ENCODE measurements at places on chromosomes 2 and 18.

GRCh38 chr2:168457190-168457895, 1.3 kb downstream of the CERS6 start:
- H3K36me3 ChIP-seq = no peaks in the 10 kb centered on the region
- peaks cover 44% of the 10 kb centered on the region for H3K4me1 ChIP-seq
- H3K27ac ChIP-seq = peak overlapping the region; percentile 87
- DNase-seq = peak; percentile 35

DNA sequence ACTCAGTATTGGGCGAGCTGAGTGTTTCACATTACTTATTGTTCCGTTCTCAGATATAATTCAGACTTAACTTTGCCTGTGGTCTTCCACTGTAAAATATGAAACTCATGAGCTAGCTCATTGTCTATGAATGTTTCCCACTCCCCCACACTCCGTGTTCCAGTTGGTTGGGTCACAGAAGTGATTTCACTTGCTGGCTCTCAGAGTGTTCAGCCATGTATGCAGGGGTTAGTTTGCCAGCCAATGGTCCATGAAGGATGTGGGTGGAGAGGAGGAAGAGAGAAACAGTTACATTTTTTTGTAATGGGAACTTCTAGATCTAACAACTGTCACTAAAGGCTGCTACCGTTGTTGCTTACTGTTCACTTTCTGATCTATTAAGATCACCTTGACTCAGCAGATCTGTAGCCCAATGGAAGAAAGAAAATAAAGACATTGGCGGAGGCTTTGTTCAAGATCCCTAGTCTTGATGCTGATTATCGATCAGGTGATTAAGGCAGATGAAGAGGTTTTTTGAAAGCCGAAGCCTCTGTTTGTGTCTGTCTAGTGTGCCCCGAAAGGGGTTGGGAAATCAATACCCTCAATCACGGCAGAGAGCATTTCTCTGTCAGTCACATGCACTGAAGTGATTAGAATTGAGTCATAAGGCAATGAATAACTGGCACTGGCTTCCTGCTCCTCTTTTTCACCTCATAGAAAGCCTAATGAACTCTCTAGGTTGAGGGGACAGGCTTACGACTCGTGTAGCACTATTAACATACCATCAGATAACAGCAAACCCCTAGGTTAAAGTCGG, 279.7 kb upstream of the FIGN start:
- H3K4me3 ChIP-seq = no peak overlapping the region
- H3K36me3 ChIP-seq = no peaks in the 10 kb centered on the region
- DNase-seq = no peak
- no peaks in the 10 kb centered on the region for H3K27me3 ChIP-seq
- H3K4me1 ChIP-seq = no peaks in the 10 kb centered on the region
- H3K27ac ChIP-seq = no peak overlapping the region

GRCh38 chr2:142724186-142724585, 153.3 kb upstream of the KYNU start:
- H3K27ac ChIP-seq = no peak overlapping the region
- H3K4me1 ChIP-seq = no peaks in the 10 kb centered on the region
- H3K27me3 ChIP-seq = no peaks in the 10 kb centered on the region
- no peak overlapping the region for H3K4me3 ChIP-seq
- no peak for DNase-seq

- peaks cover 26% of the 10 kb centered on the region for H3K4me1 ChIP-seq
- no peaks in the 10 kb centered on the region for H3K27me3 ChIP-seq
- peak overlapping the region; percentile 98 for H3K27ac ChIP-seq
- DNase-seq = peak; percentile 66
These were observed 16.9 kb upstream of the ZCCHC2 start for GRCh38 chr18:62505669-62506494.

DNA sequence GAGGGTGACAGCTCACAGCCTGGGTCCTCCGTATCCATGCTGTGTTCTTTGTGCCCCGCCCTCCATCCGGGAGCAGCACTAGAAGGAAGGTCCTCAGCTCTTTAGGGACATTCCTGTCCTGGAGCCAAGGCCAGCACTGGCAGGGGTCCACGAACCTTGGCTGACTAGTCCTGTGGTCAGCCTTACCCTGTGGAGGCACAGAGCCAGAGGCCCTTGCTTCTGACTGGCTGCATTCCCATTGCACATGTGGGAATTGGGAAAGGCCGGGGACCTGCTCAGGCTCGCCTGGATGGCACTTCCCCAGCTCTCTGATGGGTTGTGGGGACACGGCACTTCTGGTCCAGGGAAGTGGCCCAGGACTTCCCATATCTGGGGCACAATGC, 24.9 kb upstream of the RHOB start:
- no peak for DNase-seq
- H3K4me3 ChIP-seq = no peak overlapping the region
- H3K4me1 ChIP-seq = peaks cover 16% of the 10 kb centered on the region
- peaks cover 7% of the 10 kb centered on the region for H3K27me3 ChIP-seq

DNA sequence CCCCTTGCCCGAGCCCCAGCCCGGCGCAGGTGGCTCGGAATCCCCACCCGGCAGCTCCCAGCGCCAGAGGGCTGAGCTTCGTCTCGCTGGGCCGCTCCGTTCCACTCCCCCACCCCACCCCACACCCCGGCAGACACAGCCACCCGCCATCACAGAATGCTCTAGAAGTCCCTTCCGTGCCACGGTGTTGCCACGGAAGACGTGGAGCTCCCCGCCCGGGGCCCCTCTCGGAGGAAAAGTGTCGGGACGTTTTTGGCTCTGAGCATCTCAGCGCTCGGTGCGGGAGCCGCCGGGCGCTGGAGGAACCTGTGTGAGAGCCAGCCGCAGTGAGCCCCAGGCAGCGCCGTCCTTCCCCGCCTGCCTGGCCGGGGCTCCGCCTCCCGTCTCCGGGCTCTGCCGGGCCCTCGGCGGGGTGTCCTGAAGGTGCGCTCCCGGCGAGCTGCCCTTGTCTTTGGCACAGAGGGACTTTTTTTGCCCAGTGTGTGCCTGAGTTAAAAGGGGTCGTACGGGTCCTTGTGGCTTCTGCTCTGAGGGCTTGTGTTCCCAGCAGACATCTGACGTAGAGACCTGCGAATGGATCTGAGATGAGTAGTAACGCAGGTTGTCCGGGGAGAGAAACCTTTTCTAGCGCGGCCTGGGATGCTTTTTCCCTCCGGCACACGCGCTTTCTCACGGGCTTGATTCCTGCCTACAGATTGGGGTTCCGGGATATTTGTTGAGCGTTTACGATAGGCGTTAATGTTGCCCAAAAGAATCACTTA, 1.8 kb downstream of the ZCCHC2 start:
- H3K27ac ChIP-seq = peak overlapping the region; percentile 98
- peaks cover 32% of the 10 kb centered on the region for H3K4me1 ChIP-seq
- DNase-seq = peak; percentile 74
- H3K27me3 ChIP-seq = no peaks in the 10 kb centered on the region

DNA sequence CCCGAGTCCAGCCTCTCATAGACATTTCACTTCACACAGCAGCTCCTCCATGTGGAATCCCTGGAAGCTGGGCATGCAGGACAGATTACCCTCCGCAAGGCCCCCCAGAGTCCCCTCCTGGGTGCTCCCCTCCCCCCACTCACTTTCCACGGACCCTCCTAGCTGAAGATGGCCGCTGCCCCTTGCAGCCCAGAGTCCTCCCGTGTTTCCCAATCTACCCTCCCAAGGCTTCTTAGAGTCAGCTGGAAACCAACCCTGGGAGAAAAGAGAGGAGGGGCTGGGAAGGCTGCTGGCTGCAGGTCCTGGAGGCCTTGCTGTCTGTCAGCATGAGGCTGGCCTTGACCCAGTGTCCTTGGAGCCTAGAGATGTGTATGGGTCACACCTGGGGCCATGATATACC, 49.0 kb upstream of the HAAO start:
- no peaks in the 10 kb centered on the region for H3K27me3 ChIP-seq
- no peak overlapping the region for H3K27ac ChIP-seq
- H3K4me3 ChIP-seq = no peak overlapping the region
- no peak for DNase-seq
- H3K4me1 ChIP-seq = no peaks in the 10 kb centered on the region

DNA sequence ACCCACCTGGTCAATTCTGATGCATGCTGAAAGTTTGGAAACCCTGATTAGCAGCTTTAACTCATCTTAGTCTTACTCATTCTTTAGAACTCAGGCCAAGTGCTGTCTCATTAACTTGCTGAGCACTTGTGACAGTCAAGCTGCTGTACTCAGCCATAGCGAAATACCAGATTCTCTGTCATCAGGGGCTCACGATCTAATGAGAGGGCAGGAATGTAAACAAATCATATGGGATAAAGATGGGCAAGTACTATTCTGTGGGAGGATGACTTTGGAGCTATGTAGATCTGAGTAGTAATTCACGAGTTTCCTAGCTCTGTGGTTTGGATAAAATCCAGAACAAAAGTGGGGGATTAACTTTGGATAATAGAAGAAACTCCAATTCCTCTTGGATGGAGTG, 376.6 kb downstream of the HRH4 start:
- H3K4me3 ChIP-seq = no peak overlapping the region
- no peak overlapping the region for H3K27ac ChIP-seq
- no peaks in the 10 kb centered on the region for H3K4me1 ChIP-seq
- H3K36me3 ChIP-seq = no peaks in the 10 kb centered on the region
- no peak for DNase-seq
- H3K27me3 ChIP-seq = no peaks in the 10 kb centered on the region

- DNase-seq = no peak
- H3K27ac ChIP-seq = no peak overlapping the region
- H3K4me3 ChIP-seq = no peak overlapping the region
- no peaks in the 10 kb centered on the region for H3K27me3 ChIP-seq
These were observed 41.0 kb downstream of the POLE4 start for GRCh38 chr2:74999468-74999867.

DNA sequence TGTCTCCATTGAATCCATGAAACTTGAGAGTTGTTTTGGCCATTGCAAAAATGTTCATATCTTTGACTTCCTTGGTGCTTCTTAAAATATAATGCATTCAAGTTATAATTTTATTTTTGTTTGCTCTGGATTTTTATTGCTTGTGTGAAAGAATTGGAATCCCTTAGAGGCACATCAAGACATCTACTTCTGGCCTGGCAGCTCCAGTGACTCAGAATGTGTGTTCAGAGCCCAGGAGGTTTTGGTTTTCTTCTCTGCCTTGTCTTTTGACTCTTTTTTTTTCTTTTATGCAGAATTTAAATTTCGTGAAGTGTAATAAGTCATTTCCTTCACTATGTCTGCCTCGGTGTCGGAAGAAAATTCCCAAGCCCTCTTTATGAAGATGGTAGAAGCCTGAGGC, 180.2 kb downstream of the LTBP1 start:
- no peaks in the 10 kb centered on the region for H3K36me3 ChIP-seq
- no peak overlapping the region for H3K27ac ChIP-seq
- peaks cover 11% of the 10 kb centered on the region for H3K27me3 ChIP-seq
- no peak overlapping the region for H3K4me3 ChIP-seq
- DNase-seq = no peak
- no peaks in the 10 kb centered on the region for H3K4me1 ChIP-seq

GRCh38 chr2:120209427-120210269, 13.6 kb downstream of the TMEM185B start:
- DNase-seq = no peak
- no peaks in the 10 kb centered on the region for H3K36me3 ChIP-seq
- H3K4me1 ChIP-seq = peaks cover 4% of the 10 kb centered on the region

DNA sequence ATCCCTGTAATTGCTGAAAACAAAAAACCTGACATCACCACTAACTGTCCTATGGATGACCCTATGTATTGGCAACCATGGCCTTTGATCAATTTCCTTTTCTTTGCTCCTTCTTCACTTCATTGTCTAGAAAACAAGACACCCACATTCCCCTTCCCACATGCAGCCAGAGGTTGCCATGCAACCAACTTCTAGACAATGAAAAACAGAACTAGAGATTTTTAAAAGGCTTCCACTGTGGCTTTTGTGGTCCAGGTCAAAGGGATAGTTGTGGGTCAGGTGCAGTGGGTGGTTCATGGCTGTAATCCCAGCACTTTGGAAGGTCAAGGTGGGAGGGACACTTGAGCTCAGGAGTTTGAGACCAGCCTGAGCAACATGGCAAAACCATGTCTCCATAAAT, 139.3 kb upstream of the DOK6 start:
- no peak for DNase-seq
- no peak overlapping the region for H3K4me3 ChIP-seq
- no peaks in the 10 kb centered on the region for H3K36me3 ChIP-seq
- no peaks in the 10 kb centered on the region for H3K27me3 ChIP-seq
- H3K27ac ChIP-seq = no peak overlapping the region
- no peaks in the 10 kb centered on the region for H3K4me1 ChIP-seq

DNA sequence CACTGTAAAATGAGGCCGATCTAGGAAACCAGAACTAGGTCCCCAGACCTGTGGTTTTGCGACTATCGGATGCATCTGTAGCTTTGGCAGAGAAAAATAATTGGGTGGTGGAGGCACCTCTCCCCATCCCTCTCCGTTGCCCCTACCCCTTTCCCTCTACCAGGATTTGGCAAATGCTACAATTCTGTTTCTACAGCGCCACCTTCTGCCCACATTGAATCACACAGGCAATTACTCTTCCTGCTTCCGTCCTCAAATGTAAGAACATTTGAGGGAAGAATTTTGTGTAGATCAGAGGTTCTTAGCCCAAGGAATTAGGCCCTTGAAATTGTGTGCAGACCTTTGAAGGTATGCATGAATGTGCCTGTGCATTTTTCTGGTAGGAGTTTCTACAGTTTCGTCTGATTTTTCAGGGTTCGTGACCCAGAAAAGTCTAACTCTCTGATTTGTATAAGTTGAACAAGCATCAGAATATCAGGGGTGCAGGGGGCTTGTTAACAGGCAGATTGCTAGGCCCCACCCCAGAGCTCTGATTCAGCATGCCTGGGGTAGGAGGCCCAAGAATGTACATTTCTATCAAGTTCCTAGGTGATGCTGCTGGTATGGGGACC, 11.2 kb downstream of the ATP6V1B1 start:
- peak; percentile 75 for DNase-seq
- no peak overlapping the region for H3K4me3 ChIP-seq
- H3K4me1 ChIP-seq = peaks cover 17% of the 10 kb centered on the region
- peaks cover 13% of the 10 kb centered on the region for H3K27me3 ChIP-seq

Measured in activated CD4-positive, alpha-beta T cell treated with anti-CD3 and anti-CD28 coated beads for 36 hours (primary cell).